ENCODE measurements at places on chromosomes 5 and 9.

- DNase-seq: peak; percentile 56
Measured at GRCh38 chr9:131478421-131478868, 24.3 kb upstream of the POMT1 start.

- no peak for DNase-seq
Measured at GRCh38 chr9:95381221-95381620, 63.7 kb upstream of the FANCC start.

GRCh38 chr9:8262625-8263622 lies 463.3 kb upstream of the DMAC1 start:
- no peak for DNase-seq

DNA sequence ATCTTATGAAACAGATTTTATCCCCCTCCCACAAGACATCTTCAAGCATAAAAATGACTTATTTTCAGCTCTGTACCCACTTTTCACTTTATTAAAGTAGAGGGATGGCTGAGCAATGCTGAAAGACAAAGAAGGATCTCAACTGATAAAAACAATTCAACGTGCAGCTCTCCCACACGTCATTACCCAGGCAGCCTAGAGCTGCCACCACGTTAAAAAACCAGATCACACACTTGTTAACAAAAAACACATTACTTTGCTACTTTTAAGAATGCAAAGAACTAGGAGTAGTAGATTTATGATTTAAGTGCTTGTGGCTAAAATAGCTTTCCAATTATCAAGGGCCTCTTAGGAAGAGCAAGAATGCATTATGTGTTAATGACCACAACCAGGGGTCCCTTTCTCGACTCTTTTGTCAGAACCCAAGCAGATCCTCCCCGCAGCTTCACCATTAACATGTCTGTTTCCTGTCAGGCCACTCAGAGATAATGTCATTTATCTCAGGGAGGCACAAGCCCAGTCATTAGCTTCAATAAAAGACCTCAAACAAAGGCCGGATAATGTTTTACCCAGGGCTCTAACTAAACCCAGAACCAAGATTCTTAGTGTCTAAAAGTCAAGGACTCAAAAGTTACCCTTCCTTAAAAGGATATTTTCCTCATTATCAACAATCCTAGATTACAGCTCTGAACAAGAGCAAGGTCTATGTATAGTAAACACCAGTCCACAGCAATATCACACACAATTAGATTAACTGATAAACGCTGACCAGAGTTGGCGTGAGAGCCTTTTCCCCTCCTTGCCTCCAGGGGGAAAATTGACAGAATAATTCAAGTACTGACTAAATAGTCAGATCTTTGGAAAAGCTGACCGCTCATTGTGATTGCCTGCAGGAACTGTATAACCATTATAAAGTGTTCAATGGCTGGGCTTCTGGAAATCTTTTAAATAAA lies 7.5 kb downstream of the ZNF608 start:
- no peak for DNase-seq

GRCh38 chr9:91172329-91172728 lies 189.4 kb downstream of the AUH start:
- DNase-seq: no peak

DNA sequence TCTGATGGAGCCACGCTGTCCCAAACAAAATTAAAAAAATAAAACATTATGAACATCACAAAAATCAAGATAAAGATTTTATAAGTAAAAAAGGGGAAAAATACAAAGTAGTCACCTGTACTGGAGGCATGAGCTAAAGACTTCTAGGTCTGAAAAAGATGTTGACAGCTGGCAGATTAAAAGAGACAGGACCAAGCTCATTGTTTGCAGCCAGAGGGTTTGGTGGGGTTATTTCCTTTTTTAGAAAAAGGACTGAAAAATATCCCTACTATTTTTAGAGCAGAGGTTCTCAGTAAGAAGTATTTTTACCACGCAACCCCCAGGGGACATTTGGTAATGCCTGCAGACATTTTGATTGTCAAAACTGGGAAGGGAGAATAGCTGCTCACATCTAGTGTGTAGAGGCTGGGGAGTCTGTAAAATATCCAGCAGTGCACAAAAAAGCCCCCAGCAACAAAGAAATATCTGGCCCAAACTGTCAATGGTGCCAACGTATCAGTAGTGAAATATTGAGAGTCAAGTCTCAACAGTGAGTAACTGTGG lies 353.4 kb downstream of the TLE1 start:
- DNase-seq: no peak

- DNase-seq: no peak
Measured at GRCh38 chr9:119337573-119337972, 31.7 kb downstream of the BRINP1 start.

Data from upper lobe of right lung (tissue), 1 donor.